ENCODE measurements at places on chromosomes 11 and 22. TPM values are rescaled to one million over a fixed set of nuclear protein-coding genes. Genes with fewer than 3 reads are reported as not detected.
A peak's percentile ranks its signal among the peaks of the same experiment; 100 is the strongest.

GRCh38 chr22:44711241-44711560 is 9.2 kb downstream of the PRR5 start:
- DNase-seq, result no peak

The RIMBP3C gene
- total RNA-seq, result 0.21 TPM

DNA sequence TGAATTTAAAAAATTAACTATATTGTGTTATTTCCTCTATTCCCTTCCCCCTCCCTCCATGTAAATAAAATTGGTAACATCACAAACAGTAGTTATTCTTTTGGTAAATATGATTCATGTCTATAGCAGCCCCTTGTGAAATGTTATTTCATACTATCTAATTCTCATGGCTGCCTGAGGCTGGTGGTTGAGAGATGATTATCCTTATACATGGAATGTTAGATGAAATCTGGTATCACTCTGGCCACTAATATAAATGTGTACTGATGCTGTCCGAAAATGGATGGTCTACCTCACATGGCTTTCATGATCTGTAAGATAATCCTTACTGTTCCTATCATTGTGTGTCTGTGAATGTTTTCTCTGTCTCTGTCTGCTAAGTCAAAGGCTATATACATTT is 25.0 kb upstream of the EXPH5 start:
- DNase-seq, result no peak

The TCN2 gene
- total RNA-seq, result 20.9 TPM

DNA sequence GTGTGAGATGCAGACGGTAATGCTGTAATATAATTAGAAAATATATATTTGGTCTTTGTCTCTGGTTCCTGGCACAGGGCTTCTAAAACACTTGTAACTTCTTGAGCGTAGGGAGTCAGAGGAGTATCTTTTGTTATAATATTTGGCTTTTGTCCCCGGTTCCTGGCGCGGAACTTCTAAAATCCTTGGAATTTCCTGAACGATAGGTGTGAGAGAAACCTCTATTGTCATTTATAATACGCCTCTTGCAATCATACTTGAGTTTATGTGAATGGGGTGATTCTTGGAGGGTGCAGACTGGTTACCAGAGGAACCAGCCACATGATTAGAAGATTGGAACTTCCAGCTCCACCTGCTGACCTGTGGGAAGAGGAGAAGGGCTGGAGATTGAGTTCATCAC is 54.1 kb upstream of the ZBED5 start:
- no peak for DNase-seq

DNA sequence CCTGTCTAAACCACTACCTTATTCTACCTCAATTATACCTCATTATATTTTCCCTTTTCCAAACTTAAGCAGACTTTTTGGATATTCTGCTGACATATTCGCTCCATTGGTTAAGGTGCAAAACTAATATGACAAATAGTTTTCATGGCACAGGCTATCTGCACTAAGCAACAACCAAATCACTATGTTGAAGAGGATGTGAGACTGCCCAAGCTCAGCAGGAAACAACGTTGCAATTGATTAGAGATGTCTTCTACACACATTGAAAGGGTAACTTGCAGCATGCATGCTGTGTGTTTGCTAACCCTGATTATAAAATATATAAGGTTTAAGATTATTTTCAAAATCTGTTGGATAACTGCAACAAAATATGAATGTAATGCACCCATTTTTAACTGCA is 61.6 kb downstream of the STK33 start:
- no peak for DNase-seq

DNA sequence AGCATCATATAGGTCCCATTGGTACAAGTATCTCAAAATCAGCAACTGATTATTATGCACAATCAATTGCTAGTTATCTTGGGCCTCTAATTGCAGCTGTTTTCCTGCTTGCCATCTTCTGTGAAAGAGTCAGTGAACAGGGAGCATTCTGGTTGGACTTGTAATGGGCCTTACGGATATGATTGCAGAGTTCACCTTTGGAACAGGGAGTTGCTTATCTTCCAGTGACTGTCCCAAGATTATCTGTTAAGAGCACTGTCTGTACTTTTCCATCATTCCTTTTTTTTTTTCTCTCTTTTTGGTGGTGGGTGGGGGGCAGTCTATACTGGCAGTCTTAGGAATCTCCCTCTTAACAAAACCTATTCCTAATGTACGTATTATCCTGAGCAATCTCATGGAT is 17.8 kb downstream of the OR8G5 start:
- no peak for DNase-seq

DNA sequence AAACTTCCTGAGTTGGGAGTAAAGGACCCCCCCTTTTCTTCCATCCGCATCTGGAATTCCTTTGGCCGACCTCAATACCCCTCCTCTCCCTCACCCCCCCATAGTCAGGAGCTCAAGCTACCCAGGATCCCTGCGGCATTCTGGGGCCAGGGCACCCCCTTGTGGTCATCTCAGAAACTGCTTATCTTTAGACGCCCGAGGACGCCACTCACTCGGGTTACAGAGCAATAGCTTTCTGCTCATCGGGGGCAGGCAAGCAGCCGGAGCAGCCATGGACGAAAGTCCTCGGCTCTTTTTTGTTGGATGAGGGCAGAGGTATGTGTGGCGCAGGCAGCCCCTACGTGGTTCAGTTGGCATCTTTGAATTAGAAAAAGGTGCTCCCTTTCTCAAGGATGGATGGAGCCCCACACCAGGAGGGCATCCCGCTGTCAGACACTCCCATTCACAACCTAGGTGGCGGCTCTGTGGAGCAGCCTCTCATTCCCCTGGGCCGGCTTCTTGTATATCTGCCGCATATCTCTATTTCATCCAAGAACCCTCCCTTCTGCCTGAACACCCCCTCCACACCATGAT is 2.3 kb downstream of the C1QTNF5 start:
- DNase-seq, result peak; percentile 74

DNA sequence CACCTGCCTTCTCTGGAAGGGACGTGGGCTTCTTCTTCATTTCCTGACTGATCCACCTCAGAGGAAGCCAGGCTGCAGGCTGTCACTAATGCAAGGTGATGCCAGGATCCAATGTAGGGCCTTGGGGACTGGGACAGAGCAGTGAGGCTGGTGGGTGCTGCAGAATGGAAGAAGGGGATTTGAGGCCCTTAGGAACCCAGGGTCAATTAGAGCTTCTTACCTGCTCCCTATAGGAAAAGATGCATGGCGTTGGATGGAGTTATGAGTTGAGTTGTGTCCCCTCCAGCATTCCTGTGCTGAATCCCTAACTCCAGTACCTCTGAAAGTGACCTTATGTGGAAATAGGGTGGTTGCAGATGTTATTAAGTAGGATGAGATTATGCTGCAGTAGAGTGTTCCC is 190.4 kb downstream of the MIAT start:
- DNase-seq, result no peak
